ENCODE measurements at places on chromosomes 13 and 19.

DNA sequence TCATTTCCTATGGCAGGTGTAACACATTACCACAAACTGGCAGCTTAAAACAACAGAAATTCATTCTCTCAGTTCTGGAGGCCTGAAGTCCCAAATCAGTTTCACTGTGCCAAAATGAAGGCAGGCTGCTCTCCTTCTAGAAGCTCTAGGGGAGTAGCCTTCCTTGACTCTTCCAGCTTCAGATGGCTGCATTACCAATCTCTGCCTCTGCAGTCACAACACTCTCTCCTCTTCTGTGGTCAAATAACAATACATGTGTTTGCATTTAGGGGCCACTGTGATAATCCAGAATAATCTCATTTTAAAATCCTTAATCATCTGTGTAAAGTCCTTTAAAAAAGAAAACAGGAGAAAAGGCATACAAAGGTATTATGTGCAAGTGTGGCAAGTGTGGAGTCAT is 7.8 kb downstream of the DIAPH3 start:
- DNase-seq: no peak

DNA sequence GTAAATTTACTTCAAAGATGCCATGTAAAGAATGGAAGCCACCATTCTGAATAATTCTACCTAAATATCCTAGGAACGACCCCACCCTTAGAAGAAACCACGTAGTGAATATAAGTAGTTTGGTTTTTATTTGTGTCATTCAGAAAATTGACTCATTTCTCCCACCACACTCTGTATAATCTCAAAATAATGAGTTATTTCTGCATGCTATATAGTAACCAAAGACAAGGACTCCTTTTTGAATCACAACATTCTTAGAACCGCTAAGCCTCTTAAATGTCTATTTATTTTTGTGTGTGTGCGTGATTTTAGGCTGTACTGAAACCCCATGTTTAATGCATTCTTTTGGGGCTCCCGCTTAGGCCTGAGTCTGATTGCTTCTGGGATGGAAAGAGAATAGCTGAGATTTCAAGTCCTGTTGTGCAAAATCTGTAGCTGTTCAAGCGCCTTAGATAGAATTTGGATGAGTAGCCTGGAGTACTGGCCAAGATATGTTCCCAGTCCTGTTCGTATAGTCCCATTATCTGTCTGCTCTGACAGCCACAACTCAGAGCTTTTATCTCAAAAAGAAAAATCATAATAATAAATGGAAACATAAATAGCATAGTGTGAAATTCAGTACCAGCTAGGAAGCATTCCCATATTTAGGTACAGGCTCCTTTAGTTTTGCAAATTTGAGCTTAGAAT is 532.4 kb upstream of the NBEA start:
- no peak for DNase-seq

DNA sequence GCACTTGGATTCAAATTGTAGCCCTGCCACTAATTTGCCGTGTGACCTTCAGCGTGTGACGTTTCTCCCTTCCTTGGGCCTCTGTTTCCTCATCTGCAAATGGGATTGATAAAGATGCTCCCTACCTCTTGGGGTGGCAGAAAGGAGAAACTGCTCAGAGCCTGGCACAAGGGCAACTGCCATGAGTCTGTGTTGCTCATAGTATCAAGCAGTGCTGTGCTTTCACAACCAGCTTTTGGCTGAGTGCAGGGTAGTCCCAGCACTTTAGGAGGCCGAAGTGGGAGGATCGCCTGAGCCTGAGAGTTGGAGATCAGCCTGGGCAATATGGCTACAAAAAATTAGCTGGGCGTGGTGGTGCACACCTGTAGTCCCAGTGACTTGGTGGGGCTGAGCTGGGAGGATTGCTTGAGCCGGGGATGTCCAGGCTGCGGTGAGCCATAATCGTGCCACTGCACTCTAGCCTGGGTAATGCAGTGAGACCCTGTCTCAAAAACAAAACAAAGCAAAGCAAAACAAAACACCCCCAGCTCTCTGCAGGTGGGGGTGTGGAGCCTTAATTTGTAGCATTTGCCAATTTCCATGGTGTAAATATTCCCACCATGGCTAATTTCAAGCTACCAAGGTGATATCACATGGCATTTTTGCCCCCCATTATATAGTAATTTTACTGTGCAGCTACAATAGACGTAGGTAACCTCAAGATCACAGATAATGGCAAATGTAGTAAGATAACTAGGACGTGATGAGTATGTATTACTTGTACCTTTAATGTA is 1.6 kb upstream of the MARK4 start:
- no peak for DNase-seq

GRCh38 chr19:6126335-6126974 is 9.0 kb upstream of the ACSBG2 start:
- DNase-seq: no peak

GRCh38 chr13:28718196-28718542 is 601 bp downstream of the SLC46A3 start:
- no peak for DNase-seq

- DNase-seq: no peak
These were observed 1.4 kb downstream of the ANKRD10 start for GRCh38 chr13:110913322-110914080.
